ENCODE measurements at places on chromosomes 7 and 10.

GRCh38 chr10:76296957-76297356 lies 865.5 kb downstream of the LRMDA start:
- no peak for DNase-seq

DNA sequence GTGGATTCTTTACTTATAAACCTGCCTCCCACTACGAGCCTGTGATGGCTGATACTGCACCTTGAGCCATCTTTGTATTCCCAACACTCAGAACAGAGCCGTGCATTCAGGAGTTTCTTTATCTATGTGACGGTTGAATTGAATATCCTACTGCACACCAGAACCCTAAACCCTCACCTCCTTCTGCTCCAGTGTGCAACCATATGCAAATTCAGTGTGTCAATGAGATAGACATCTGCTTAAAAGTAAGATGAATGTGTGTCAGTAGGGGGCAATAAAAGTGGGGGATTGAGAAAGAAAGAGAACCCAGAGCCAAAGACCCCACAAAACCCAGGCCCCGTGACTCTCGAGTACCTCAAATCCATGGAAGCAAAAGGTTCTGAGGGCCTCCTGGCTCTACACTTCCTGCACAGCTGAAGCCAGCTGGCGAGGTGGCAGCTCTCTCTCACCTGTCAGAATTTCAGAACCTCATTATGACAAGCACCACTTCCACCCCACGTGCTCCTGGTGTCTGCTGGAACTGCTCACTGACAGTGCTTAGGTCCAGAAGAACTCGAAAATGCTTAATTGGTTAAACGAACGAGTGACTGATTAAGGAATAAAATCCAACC lies 143.3 kb upstream of the GPR26 start:
- peak; percentile 7 for DNase-seq

- no peak for DNase-seq
Measured at GRCh38 chr10:69093933-69094332, 6.0 kb downstream of the SRGN start.

- no peak for DNase-seq
Measured at GRCh38 chr7:88396948-88397322, 90.2 kb upstream of the STEAP4 start.

DNA sequence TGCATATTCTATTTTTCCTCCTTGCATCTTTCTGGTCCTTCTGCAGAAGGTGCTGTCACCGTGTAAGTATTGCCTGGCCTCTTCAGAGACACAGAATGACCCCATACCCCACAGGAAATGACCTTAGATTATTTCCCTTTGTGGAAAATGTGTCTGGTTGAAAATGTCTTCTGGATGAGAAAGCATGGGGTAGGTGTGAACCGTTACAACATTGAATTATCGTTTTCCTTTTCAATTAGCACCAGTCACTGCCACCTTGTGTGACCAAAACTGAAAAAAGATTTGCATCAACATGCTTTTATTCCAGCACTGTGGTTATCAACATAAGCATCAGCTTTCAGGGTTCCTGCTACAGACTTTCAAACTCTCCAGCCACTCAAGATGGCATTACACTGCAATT lies 58.0 kb upstream of the CELF2 start:
- no peak for DNase-seq

GRCh38 chr7:4791101-4791737 lies 15.8 kb downstream of the AP5Z1 start:
- no peak for DNase-seq

DNA sequence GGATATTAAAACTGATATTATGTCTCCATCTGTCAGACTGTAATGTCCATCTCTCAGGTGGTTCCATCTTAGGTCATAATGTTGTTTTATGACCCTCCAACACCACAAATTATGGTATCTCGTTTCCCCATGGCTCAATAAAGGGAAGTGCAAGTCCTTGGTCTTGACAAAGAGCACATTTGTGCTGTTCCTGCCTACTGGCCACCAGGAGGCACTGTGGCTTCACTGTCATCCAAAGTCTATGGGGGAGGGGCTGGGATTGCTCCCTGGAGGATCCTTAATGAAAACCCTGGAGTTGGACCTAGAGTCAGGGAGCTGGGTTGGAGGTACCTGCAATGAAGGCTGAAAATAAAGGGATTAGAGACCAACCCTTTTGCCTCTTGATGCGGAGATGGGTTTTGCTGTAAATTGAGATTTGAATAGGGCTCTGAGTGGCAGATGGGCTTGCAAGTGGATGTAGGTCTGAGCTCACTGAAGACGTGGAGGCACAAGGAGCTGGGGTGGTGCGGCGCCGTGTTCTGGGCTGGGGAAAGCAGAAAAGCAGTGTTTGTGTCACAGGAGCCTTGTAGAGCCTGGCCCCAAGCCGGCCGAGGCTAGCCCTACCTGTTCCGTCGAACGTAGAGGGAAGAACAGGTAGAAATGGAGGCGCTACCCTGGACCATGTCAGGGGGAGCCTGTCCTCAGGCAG lies 180.5 kb upstream of the PRSS58 start:
- no peak for DNase-seq

DNA sequence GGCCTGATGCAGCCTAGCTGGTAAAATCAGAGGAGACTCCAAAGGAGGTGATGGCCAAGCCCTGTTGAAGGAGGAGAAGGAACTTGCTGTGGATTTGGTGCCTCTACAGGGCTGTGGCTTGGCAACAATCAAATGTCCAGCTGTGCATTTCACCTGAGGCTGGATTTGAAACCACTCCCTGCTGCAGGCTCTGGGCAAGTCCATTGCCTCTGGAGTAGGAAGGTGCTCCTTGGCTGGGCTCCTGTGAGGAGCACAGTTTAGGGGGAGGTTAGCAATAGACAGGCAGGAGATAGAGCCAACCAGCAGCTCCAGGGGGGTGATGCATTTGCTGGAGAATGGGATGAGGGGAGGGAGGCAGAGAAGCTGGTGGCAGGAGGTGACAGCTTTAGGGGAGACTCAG lies 26.5 kb downstream of the CDH23 start:
- peak; percentile 41 for DNase-seq

- no peak for DNase-seq
Measured at GRCh38 chr10:126661356-126661755, 9.1 kb downstream of the C10orf90 start.

- no peak for DNase-seq
Measured at GRCh38 chr10:104580321-104580720, 60.8 kb upstream of the SORCS3 start.

DNA sequence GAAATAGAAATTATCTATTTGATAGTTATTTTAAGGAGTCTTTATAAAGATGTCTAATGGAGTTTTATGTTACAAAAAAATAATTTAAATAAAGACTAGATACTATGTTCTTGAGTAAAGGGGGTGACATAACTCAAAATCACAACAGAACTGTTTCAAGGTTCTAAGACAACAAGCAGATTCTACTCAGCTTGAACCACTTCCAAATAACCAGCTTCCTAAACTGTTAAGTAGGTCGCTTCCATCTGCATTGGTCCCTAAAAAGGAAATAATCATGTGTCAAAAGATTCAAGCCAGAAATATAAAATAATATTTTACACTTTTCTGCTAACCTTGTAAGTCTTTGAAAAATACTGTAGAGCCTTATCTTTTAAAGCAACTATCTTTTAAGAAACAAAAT lies 14.1 kb downstream of the SEM1 start:
- DNase-seq = no peak

GRCh38 chr10:90993340-90993739 lies 72.5 kb upstream of the ANKRD1 start:
- no peak for DNase-seq

GRCh38 chr7:32670110-32671025 lies 175.1 kb downstream of the AVL9 start:
- no peak for DNase-seq

DNA sequence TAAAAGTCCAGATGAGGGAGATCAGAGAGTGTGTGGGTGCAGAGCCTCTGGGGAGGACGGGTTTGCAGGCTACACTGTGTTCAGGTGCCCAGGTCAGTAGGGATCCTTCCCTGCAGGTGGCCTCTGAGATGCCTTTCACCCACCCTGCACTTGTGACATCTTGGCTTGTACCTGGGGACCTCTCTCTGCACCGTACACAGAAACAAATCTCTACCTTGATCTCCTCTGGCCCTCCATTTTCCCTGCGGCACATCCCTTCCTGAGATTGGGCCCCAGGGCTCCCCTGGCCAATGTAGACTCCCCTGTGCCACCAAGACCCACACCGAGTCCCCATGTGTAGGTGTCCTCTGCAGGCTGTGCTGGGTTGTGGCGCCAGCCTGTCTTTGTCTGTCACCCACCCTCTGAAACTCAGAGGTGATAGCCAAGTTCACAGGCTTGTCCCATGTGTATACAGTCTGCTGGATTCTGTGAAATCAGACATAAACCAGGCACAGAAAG lies 140.6 kb downstream of the PTPN20 start:
- DNase-seq = no peak

DNA sequence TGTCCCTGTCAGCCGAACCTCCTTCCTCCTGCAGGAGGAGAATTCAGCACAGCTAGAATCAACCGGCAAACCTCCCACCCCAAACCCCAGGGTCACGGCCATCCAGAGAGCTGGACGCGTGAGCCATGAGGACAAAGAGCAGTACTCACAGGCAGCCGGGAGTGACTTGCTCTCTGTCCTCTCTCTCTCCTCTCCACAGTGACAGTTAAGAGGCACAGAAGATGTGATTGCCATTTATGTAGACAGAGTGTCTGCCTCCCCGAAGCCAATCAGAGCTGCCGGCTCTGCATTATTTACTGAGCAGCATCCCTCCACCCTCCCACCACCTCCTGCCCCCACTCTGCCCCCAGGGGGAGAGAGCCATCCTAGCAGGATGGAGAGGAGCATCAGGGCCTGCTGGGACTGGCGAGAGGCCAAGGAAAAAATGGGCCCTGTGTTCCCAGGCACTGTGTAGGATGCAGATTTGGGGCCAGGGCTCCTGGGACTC lies 4.3 kb downstream of the DDC start:
- DNase-seq = no peak

DNA sequence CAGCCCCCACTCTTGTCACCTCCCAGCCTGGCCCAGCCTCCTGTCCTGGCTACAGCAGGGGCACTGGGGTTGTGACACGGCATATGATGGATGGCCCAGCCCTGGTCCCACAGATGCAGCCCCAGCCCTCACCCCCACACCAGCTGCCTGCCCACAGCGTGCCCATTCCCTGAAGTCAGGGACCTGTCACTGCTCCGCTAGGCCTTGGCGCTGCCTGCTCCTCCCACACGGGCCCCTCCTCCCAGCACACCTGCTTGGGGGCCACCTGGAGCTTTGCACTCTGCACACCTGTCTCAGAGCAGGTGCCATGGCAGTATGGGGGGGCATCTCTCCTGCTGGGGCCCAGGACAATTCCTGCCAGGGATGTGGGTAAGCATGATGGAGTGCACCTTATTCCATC lies 3.5 kb downstream of the GCK start:
- no peak for DNase-seq

GRCh38 chr7:26369593-26369992 lies 77.9 kb downstream of the SNX10 start:
- no peak for DNase-seq

DNA sequence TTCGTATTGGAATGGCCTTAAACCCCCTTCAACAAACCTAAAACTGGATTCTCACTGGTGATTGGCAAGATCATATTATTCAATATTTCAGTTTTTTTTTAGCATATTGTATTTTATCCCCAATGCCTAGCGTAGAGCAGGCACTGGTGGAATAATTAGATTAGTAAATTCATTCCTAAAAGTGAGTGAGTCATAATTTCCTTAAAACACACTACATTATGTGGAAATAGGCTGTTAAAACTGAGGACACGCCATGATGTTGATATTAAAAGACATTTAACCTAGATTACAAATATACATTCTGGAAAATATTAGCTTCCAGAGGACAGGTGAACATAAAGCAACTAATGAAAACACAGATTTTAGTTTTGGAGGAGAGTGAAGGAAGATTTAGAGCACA lies 463.9 kb downstream of the PARD3 start:
- no peak for DNase-seq

DNA sequence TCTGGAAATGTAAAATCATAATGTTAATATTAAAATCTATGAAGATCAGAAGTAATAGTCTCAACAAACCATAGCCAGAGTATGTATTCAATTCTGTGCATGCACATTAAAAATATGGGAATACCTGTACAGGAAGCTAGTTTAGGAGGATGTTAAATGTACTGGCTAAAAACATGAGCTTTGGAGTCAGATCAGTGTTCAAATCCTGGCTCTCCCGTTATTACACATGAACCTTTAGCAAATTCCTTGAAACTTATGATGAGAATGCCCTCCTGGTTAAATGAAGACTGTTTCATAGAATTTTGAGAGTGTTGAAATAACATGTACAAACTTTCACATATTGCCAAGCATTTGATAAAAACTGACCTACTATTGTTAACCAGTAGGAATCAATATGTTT lies 4.6 kb downstream of the ARL4A start:
- DNase-seq = no peak

DNA sequence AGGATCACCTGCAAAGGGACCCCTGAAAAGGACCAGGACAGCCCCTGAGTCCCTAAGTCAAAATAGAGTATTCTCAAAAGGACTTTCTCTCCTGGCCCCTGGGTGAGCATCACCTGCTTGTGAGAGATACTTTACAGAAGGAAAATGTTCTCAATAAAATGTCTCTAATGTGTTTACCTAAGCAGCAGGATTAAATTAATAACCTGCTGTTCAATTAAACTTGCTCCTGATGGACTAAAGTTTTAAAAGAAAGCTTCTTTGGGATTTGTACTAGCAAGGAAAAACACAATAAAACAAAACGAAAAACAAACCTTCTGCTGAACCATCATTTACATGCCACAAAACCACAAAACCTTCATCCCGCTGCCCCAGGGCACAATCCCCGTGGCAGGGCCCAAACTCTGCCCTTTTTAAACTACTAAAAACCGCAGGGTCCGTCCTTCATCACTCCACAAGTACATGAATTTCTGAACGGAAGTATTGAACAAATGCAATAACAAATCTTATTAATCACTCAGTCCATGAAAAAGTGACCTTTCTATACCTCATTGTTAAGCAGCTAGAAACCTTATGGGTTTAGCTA lies 197.7 kb downstream of the TCERG1L start:
- DNase-seq = no peak

GRCh38 chr7:25180592-25180923 lies 47.7 kb downstream of the NPVF start:
- DNase-seq = no peak

GRCh38 chr10:11098666-11099065 lies 81.0 kb downstream of the CELF2 start:
- DNase-seq = no peak

DNA sequence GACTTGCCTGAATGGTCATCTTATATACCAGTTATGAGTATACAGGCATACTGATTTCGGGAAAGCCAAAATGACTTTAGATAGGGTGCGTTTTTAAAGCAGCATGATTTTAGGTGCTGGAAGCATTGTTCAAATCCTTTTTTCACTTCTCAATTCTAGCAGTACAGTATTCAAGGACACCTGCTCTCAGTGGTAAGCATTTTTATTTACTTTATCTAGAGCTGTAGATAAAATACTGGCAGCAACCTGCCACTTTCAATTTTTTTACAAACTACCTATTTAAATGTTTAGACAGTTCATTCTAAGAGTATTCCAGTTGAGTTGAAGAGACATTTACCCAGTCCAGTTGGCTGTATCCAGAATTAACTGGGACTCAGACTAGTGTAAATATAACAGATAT lies 33.6 kb downstream of the TMEM106B start:
- no peak for DNase-seq
